ENCODE measurements at places on chromosomes 13 and 19.

GRCh38 chr13:92345627-92346026, 881.0 kb upstream of the GPC6 start:
- no peak for DNase-seq

GRCh38 chr19:16248380-16249023, 50.8 kb downstream of the AP1M1 start:
- no peak for DNase-seq

- DNase-seq, result peak; percentile 79
Measured at GRCh38 chr19:35549174-35549788, 3.9 kb downstream of the TMEM147 start.

DNA sequence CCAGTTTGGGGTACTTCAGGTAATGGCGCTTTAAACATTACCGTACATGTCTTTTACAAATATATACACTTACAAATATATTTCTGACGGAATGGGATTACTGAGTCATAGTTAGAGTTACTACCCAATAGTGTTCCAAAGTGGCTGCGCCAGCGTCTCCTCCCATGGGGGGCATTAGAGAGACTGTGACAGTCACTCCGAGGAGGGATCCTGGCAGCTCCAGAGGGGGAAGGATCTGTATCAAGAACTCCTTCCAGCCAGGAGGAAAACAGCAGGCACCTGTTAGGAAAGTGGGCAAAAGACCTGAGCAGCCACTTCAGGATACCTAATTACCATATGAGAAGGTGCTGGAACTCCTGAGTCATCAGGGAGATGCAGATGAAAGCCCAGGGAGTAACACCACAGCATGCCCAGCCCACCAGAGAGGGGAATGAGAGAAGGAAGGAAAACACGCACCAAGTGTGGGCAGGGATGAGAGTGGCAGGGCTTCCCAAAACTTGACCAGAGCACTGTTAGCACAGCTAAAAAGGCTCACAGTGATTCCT, 52.9 kb downstream of the SLC7A9 start:
- DNase-seq, result peak; percentile 56

- DNase-seq, result peak; percentile 49
Measured at GRCh38 chr19:17946965-17947784, 14.4 kb downstream of the CCDC124 start.

DNA sequence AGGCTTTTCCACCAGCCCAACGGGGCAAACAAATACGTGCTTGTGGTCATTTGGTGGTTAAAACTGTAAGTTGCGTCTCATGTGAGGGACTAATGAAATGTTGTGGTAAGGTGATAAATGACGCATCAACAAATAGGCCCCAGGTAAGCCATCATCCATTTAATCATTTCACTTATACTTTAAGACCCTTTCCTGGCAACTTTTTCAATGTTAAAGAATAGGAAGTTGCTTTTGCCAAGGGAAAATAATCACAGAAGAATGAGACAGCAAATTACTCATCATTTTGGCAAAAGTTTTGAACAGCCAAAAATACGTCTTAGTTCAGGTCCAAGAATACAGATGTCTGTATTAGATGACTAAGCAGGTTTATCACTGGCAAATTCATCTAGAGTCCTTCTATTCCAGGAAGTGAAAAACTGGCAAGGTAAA, 660.4 kb downstream of the SLITRK1 start:
- no peak for DNase-seq

- peak; percentile 24 for DNase-seq
Measured at GRCh38 chr19:55212447-55212846, 3.1 kb upstream of the PTPRH start.

- no peak for DNase-seq
Measured at GRCh38 chr19:6697291-6697690, 23.2 kb downstream of the C3 start.

- no peak for DNase-seq
Measured at GRCh38 chr19:29881386-29881785, 60.7 kb upstream of the URI1 start.

DNA sequence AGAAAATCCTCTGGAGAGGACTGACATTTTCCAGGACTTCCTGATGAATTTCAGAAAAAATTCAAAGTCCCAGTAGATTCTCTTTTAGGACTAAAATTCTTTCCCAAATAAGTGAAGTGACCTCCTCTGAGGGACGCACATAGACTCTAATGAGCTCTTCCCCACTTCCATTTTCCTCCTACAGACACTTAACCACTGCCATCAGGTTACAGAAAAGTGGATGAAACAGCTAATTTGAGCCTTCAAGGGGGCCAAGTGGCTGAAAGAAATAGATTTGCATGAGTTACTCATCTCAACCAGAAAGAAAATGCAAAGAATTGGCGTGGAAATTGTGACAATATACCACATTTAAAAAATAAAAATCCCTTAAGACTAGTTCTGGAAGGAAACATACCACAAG, 185.3 kb upstream of the EDNRB start:
- DNase-seq, result no peak
